ENCODE measurements at places on chromosomes 11 and 22.

GRCh38 chr22:42947211-42947990, 67.5 kb downstream of the PACSIN2 start:
- DNase-seq, result no peak

DNA sequence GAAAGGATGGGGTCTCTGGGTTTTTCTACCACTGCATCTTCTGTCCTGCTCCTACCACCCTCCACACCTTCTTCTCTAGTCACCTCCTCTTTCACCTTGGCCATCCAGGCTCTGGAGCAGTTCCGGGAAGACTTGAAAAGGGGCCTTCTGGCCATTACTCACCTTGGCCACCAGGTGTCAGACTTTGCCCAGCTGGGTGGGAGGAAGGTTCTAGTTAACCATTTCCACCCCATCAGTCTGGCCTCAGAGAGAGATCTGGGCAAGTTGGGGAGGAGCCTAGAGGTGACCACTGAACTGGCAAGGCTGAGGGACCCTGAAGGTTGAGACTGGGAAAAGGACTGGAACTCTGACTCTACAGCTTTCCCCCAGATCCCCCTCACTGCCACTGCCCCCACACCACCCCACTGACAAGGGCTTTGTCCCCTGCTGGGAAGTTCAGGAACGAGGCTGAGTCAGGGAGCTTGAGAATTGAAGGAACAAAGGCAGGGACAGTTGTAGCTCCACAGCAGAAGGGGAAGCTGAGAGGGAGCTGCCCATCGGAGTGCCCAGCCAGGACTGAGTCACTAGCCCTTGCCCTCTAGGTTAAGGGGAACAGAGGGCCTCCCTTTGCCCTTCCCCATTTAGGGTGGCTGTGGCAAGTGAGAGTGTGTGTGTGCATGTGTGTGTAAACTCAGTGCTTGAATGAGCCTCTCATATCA, 3.7 kb upstream of the POLD4 start:
- DNase-seq, result peak; percentile 96

DNA sequence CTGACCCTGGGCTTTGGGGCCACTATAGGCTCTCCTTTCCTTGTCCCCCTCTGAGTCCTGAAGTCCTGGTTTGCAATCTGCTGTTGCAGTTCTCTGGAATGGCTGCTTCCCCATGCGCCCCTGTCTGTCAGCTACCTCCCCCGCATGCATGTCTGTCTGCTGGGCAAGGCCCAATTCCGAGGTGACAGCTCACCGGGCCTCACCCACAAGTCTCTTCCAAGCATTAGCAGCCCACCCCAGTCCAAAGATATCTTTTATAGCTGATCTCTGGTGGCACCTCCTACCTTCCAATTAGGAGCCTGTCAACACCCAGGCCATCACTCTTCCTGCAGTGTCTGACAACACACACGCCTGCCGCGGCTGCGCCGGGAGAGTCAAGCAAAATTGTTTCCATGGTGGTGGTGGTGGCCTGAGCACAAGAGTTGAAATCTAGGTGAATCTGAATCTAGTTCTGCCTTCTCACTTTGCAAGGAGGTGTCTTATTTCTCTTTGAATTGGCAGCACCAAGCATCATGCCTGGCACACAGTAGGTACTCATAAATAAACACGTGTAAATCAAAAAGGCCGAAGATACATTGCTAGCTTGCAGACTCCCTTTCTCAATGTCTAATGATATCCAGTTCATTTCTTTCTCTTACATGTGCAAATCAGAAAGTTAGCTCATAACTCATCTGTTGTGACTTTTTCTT, 1.2 kb upstream of the LMO2 start:
- DNase-seq, result peak; percentile 42

GRCh38 chr11:2677127-2677526, 22.7 kb downstream of the KCNQ1OT1 start:
- peak; percentile 76 for DNase-seq

DNA sequence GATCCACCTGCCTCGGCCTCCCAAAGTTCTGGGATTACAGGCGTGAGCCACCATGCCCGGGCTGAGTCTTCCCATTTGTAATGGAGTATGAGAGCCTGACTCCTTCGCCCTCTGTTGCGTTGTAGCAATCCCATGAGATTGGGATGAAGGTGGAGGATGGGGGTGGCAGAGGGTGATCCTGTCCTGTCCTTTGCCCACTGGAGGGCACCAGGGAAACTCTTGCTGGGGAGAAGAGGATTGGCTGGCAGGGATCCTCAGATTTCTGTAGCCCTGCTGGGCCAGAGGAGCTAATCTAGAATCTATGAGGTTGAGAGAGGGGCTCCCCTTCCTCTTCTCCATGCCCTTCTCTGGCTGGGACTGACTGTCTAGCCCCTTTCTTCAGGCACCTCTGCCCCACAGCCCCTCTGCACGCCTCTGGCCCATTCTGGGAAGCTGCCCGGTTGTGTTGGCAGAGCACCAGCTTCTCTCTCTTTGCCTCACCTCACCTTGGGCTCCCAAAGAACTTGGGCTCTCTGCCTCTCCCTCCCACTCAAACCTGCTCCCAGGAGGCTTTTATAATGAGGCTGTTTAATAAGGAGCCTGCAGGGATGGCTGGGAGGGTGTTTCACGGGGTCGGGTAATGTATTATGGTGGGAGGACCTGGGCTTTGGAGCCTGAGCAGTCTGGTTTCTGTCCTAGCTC, 9.5 kb upstream of the CATSPER1 start:
- no peak for DNase-seq

- no peak for DNase-seq
Measured at GRCh38 chr11:69357458-69358397, 63.8 kb downstream of the MYEOV start.

GRCh38 chr11:114571712-114572111, 12.0 kb upstream of the NXPE1 start:
- DNase-seq, result no peak

DNA sequence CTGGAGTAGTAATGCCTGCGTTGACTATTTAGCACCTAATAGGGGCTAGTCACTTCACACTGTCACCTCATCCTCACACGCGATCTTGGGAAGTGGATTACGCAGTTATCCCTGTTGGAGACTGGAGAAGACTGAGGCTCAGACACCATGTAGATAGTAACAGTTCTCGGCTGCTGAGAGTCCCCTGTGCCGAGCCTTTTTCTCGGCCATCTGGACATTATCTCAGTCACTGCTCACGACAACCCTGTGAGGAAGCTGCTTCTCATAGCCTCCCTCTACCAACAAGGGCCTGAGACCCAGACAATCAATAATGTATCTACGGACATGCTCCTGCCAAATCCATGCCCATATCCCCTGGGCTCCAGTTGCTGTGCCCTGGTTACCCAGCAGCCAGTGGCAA, 25.9 kb downstream of the SCUBE1 start:
- no peak for DNase-seq

DNA sequence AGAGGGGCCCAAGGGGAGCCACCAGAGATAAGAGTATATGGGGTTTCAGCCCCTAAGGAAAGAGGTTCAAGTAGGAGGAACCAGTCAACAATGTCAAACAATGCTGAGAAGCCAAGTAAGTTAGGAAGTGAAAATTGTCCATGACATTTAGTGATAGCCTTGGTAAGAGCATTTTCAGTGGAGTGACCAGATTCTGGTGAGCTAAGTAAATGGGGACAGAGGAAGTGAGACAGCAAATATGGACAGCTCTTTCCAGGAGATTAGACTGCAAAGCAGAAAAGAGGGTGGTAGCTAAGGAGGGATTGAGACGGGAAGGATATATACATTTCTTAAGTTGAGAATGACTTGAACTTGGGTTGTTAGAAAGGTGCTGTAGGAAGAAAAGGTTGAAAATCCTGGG, 22.9 kb downstream of the POLD3 start:
- DNase-seq, result peak; percentile 50

- no peak for DNase-seq
Measured at GRCh38 chr22:29519996-29520395, 33.6 kb downstream of the THOC5 start.

- DNase-seq, result peak; percentile 95
Measured at GRCh38 chr11:613369-613968, 2.3 kb downstream of the IRF7 start.

DNA sequence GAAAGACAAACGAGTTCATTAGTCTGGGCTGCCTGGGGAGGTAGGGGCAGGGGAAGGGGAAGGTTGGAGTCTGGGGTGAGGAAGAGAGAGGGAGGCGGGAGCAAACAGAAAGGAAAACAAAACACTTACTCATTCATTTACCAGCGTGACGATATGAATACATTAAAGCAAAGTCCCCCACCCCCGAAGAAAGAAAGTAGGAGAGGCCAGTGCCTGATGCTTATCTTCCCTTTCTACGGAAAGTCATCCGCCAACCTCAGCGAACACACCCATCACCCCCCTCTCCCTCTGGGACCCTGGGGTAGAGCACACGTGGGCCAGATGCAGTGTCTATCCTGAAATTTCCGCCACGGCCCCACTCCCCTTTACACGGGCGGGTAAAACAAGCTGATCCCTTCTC, 13.7 kb downstream of the ABCC8 start:
- DNase-seq, result peak; percentile 3

GRCh38 chr22:20981787-20982562, at the start of gene LZTR1:
Gene LZTR1 (plus strand): TSS chr22:20982297. CDS start chr22:20982372, 75 bp downstream.
- DNase-seq, result peak; percentile 86

DNA sequence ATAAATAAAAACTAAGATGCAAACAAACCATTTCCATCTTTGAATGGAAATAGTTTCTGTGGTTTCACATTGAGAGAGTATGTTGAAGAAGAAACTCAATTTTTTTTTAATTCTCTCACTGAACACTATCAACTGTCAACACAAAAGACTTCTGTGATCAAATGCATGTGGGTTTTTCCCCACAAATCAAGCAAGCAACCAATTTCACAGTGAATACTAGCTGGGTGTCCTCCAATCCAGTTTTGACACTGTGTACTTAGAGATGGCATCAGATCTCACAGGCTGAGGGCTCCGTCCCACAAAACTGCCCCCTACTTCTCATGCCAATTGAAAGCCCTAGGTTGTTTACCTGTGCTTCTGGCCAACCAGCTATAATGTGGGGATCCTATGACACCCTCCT, 34.5 kb downstream of the CTSC start:
- no peak for DNase-seq
